Naive B cell (primary cell): ENCODE measurements at places on chromosomes 5 and 9. TPM values are rescaled to one million over a fixed set of nuclear protein-coding genes. Genes with fewer than 3 reads are reported as not detected.
A peak's percentile ranks its signal among the peaks of the same experiment; 100 is the strongest.

GRCh38 chr5:539469-540070 lies 15.3 kb upstream of the SLC9A3 start:
- peaks cover 20% of the 10 kb centered on the region for H3K4me1 ChIP-seq
- no peak overlapping the region for H3K27ac ChIP-seq
- no peaks in the 10 kb centered on the region for H3K36me3 ChIP-seq
- peaks cover 45% of the 10 kb centered on the region for H3K27me3 ChIP-seq

- no peak overlapping the region for H3K4me3 ChIP-seq
- no peaks in the 10 kb centered on the region for H3K27me3 ChIP-seq
- no peak overlapping the region for H3K27ac ChIP-seq
- no peaks in the 10 kb centered on the region for H3K4me1 ChIP-seq
Observed at GRCh38 chr9:97487107-97487506, 14.4 kb upstream of the TMOD1 start.

GRCh38 chr5:172688349-172689217 lies 47.5 kb downstream of the NEURL1B start:
- H3K27ac ChIP-seq, result peak overlapping the region; percentile 53
- H3K36me3 ChIP-seq, result no peaks in the 10 kb centered on the region
- H3K4me1 ChIP-seq, result peaks cover 17% of the 10 kb centered on the region
- H3K4me3 ChIP-seq, result peak overlapping the region; percentile 16
- DNase-seq, result no peak
- no peaks in the 10 kb centered on the region for H3K27me3 ChIP-seq

DNA sequence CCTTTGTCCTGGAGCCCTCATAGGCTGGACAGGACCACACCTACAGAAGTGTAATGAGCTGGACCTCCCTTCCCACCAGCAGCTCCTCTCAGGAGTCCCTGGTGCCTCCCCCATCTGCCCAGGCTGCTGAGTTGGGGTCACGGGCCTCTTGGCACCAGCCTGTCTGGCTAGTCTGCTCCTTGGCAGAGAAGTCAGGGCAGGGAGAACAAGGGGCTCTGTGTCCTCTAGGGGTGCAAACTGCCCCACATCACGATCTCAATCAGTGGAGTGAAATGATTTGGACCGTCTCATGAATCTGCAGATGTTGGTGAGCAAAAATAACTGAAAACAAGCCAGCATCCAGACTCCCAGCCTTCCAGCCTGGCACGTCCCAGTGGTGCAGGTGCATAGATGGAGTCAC lies 14.9 kb upstream of the GFPT2 start:
- H3K4me3 ChIP-seq, result no peak overlapping the region
- H3K27me3 ChIP-seq, result peaks cover 13% of the 10 kb centered on the region
- no peak for DNase-seq
- no peak overlapping the region for H3K27ac ChIP-seq

DNA sequence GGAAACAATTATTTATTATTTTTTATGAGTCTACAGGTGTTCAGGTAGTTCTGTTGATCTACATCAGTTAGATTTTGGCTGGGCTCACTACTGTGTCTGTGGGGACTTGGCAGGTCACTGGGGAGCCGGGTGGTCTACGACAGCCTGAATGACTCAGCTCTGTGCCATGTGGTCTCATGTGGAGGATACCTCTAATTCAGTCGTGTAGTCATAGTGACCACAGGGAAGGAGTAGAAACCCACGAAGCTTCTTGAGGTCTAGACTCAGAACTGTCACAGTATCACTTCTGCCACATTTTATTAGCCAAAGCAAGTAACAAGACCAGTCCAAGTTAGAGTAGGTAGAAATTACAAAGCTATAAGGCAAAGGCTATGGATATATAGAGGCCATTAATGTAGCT lies 64.7 kb upstream of the GRAMD2B start:
- no peak overlapping the region for H3K4me3 ChIP-seq
- DNase-seq, result no peak
- no peaks in the 10 kb centered on the region for H3K4me1 ChIP-seq

Gene ARRDC3
- 97.5 TPM for polyA plus RNA-seq

DNA sequence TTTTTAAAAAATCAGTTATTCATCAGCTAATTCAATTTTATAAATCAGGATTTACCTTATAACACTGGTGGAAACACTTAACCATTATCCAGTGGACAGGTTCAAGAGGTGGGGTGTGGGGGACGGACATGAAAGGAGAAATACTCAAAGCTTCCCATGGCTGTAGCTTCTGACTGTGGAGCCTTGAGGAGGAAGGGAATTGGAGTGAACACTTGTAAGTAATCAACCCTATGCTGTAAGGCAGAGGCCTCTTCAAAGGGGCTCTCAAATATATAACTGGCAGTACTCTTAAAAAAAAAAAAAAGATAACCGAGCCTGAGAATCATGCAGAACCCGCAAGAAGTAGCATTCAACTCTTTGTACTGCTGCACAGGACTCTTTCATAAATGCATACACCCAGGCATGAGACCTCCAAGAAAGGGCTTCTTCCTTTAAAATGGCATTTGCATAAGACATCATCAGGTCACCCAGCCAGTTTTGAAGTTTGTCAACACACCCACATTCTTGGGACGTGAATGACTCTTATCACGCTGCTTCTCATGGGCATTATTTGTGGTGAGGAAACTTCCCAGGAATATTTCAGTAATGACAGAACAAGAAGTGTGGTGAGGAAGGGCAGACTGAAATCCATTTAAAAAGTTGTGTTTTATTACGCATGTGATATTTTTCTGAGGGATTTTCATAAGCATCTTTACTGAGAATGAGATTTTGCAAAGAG lies 8.1 kb downstream of the OSMR start:
- H3K4me1 ChIP-seq, result no peaks in the 10 kb centered on the region
- H3K4me3 ChIP-seq, result peak overlapping the region; percentile 52
- no peak overlapping the region for H3K27ac ChIP-seq

GRCh38 chr9:13291718-13292117 lies 12.2 kb upstream of the MPDZ start:
- no peak for DNase-seq
- H3K4me3 ChIP-seq, result no peak overlapping the region
- H3K27ac ChIP-seq, result no peak overlapping the region
- H3K27me3 ChIP-seq, result peaks cover 4% of the 10 kb centered on the region
- H3K4me1 ChIP-seq, result no peaks in the 10 kb centered on the region

DNA sequence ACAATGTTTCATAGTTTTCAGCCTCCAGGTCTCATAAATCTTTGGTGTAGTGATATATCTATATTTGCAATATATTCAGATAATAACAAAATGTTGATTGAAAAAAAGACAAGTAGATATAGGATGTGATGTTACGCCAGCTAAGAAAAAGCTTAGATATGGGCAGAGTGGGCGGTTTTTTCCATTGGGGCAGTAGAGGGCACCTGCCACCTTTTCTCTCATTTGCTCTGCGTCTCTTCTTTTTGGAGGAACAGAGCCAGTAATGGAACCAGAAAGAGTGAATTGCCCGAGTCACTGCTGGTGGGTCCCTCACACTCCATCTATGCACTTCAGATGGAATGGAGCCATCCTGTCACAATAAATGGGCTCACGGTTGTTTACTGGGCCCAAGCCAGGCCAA lies 62.1 kb upstream of the FANCC start:
- peaks cover 44% of the 10 kb centered on the region for H3K27me3 ChIP-seq
- DNase-seq, result peak; percentile 1
- H3K36me3 ChIP-seq, result no peaks in the 10 kb centered on the region
- H3K4me1 ChIP-seq, result no peaks in the 10 kb centered on the region
- no peak overlapping the region for H3K27ac ChIP-seq

GRCh38 chr5:103092676-103093075 lies 27.3 kb downstream of the GIN1 start:
- H3K27me3 ChIP-seq, result no peaks in the 10 kb centered on the region
- H3K4me3 ChIP-seq, result no peak overlapping the region
- DNase-seq, result no peak
- no peak overlapping the region for H3K27ac ChIP-seq

Gene CACFD1
- 21.9 TPM for polyA plus RNA-seq

GRCh38 chr9:34521406-34522045 lies 1.3 kb downstream of the ENHO start:
- H3K36me3 ChIP-seq, result no peaks in the 10 kb centered on the region
- peak overlapping the region; percentile 86 for H3K4me3 ChIP-seq
- peaks cover 37% of the 10 kb centered on the region for H3K27me3 ChIP-seq
- peaks cover 17% of the 10 kb centered on the region for H3K4me1 ChIP-seq

Gene ENC1
- polyA plus RNA-seq, result 10.3 TPM

Gene DNAI1
- not detected for polyA plus RNA-seq

- H3K27me3 ChIP-seq, result peaks cover 11% of the 10 kb centered on the region
- H3K4me3 ChIP-seq, result no peak overlapping the region
- H3K4me1 ChIP-seq, result no peaks in the 10 kb centered on the region
- DNase-seq, result no peak
- no peaks in the 10 kb centered on the region for H3K36me3 ChIP-seq
- no peak overlapping the region for H3K27ac ChIP-seq
Observed at GRCh38 chr9:19642256-19642655, 146.6 kb downstream of the SLC24A2 start.

Gene SAPCD2
- polyA plus RNA-seq, result not detected

Gene ADGRD2
- polyA plus RNA-seq, result not detected

Gene PCSK5
- 0.05 TPM for polyA plus RNA-seq

Gene CD74
- polyA plus RNA-seq, result 25,294 TPM

- H3K36me3 ChIP-seq, result no peaks in the 10 kb centered on the region
- H3K4me1 ChIP-seq, result no peaks in the 10 kb centered on the region
- no peak overlapping the region for H3K4me3 ChIP-seq
- H3K27ac ChIP-seq, result peak overlapping the region; percentile 79
- DNase-seq, result no peak
Observed at GRCh38 chr9:136021171-136021871, 60.1 kb upstream of the UBAC1 start.

- no peak overlapping the region for H3K27ac ChIP-seq
- H3K27me3 ChIP-seq, result no peaks in the 10 kb centered on the region
- H3K36me3 ChIP-seq, result no peaks in the 10 kb centered on the region
- peaks cover 3% of the 10 kb centered on the region for H3K4me1 ChIP-seq
- H3K4me3 ChIP-seq, result no peak overlapping the region
- no peak for DNase-seq
Observed at GRCh38 chr9:77735494-77735893, 87.4 kb upstream of the GNA14 start.

DNA sequence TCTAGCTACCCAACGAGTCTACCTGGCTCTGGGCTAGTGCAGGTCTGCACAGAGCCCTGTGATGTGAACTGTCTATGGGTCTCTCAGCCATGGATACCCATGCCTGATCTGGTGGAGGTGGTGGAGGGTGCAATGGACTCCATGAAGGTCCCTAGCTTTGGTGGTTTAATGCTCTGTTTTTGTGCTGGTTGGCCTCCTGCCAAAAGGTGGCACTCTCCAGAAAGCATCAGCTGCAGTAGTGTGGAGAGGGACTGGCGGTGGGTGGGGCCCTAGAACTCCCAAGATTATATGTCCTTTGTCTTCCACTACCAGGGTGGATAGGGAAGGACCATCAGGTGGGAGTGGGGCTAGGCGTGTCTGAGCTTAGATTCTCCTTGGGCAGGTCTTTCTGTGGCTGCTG lies 290.1 kb downstream of the AGTPBP1 start:
- no peak overlapping the region for H3K4me3 ChIP-seq
- H3K27ac ChIP-seq, result no peak overlapping the region
- H3K36me3 ChIP-seq, result no peaks in the 10 kb centered on the region
- H3K27me3 ChIP-seq, result peaks cover 5% of the 10 kb centered on the region
- no peak for DNase-seq
- H3K4me1 ChIP-seq, result no peaks in the 10 kb centered on the region

- no peak for DNase-seq
- no peak overlapping the region for H3K4me3 ChIP-seq
- H3K4me1 ChIP-seq, result peaks cover 13% of the 10 kb centered on the region
- H3K27me3 ChIP-seq, result no peaks in the 10 kb centered on the region
Observed at GRCh38 chr5:169874621-169875020, 105.7 kb downstream of the INSYN2B start.

- H3K4me1 ChIP-seq, result no peaks in the 10 kb centered on the region
- no peak overlapping the region for H3K4me3 ChIP-seq
Observed at GRCh38 chr5:102627315-102627714, 127.8 kb upstream of the PAM start.

DNA sequence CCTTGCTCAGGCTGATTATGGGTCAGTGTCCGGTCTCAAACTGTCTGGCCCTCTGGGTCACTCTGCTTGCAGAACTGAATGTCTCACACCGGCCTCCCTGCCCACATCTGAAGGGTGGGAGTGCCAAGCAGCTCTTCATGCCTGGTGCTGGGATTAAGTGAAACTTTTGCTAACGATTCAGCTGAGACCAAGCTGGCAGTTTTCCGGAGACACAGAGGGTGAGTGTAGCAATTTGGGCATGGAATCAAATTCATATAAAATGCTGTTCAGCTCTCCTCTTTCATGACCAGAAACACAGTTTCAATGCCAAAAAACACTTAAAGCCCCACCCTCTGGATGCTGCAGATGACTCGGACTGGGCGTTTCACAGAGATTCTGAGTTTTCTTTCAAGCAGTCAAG lies 207.5 kb downstream of the NXNL2 start:
- H3K4me1 ChIP-seq, result no peaks in the 10 kb centered on the region
- H3K36me3 ChIP-seq, result no peaks in the 10 kb centered on the region
- no peak overlapping the region for H3K4me3 ChIP-seq
- DNase-seq, result no peak
- H3K27me3 ChIP-seq, result peaks cover 14% of the 10 kb centered on the region

Gene MARVELD2
- polyA plus RNA-seq, result 0.35 TPM

Gene IFNA14
- polyA plus RNA-seq, result not detected

DNA sequence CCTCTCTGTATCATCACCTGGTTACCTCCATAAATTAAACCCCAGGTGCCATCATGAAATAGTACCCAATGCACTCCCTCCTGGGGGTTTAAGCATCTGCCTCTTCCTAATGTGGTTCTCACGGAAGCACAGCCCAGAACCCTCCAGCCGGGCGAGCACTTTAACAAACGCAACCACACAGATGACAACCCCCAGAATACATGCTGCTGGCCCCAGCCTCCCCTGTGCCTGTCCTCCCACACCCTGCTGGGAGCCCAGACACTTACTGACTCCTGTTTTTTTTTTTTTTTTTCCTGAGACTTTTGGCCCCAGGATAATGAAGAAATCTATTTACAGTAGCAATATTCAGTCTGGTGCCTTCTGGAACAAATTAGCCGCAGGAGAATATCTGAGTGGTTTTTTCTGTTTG lies 50.0 kb upstream of the COL5A1 start:
- no peaks in the 10 kb centered on the region for H3K36me3 ChIP-seq
- H3K4me1 ChIP-seq, result no peaks in the 10 kb centered on the region
- H3K27me3 ChIP-seq, result no peaks in the 10 kb centered on the region
- no peak overlapping the region for H3K4me3 ChIP-seq

DNA sequence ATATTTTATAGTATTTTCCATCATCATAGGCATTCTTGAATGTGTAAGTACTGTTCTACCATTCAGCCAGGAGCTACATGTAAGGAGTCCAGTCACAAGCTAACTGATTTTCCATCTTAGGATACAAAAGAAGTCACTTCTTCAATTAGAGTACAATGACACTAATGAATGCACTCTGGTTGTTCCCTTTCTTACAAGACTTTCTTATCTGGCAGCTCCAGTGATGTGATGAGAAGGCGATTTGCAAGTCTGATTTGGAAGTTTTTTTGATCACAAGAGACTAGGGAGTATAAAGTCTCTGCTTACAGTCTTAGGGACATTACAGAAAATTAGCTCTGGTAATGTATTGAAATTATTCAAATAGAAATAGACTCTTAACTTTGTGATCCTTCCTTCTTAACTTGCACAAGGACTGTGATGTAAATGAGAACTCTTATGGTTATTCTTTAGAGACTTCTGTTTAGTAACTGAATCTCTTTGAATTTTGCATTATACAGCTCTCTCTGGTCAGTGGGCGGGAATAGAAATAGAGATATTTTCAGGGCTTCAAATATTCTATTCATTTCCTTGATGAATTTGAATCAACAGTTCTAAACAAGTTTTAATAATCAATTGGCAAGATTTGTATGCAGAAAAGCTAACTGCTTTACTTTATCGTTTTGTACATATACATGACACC lies 130.4 kb upstream of the CDH6 start:
- H3K27me3 ChIP-seq, result no peaks in the 10 kb centered on the region
- H3K4me1 ChIP-seq, result no peaks in the 10 kb centered on the region
- no peak overlapping the region for H3K27ac ChIP-seq
- no peak for DNase-seq
- H3K4me3 ChIP-seq, result no peak overlapping the region
